Endodermal cell (in vitro differentiated cells): ENCODE measurements at places on chromosomes 7 and 10.

GRCh38 chr10:69061305-69062161 lies 26.4 kb upstream of the SRGN start:
- no peak for DNase-seq

- no peak for DNase-seq
Observed at GRCh38 chr7:11750191-11750590, 81.8 kb downstream of the THSD7A start.

- no peak for DNase-seq
Observed at GRCh38 chr7:28236560-28236959, 56.0 kb upstream of the JAZF1 start.

DNA sequence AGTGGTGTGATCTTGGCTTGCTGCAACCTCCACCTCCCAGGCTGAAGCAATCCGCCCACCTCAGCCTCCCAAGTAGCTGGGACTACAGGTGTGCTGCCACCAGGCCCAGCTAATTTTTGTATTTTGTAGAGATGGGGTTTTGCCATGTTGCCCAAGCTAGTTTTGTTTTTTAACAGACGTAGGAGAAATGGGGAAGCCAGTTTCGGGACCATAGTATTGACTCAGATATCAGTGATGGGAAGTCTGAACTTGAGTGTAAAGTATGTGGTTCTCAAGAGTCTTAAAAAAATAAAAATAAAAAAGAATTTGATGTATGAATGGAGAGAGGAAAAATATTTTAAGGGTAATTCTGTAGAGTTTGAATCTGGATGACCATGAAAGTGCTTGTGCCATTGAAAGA lies 34.2 kb downstream of the SP4 start:
- no peak for DNase-seq
